Fibroblast of lung (primary cell): ENCODE measurements at places on chromosomes 11 and 22.

- H3K27me3 ChIP-seq, result no peaks in the 10 kb centered on the region
- H3K27ac ChIP-seq, result no peak overlapping the region
- peaks cover 5% of the 10 kb centered on the region for H3K36me3 ChIP-seq
- no peak for DNase-seq
These were observed 3.9 kb downstream of the CAPRIN1 start for GRCh38 chr11:34055218-34056000.

GRCh38 chr11:4093519-4094347 lies 866 bp upstream of the RRM1 start:
- DNase-seq, result no peak
- peak overlapping the region; percentile 97 for H3K27ac ChIP-seq
- no peaks in the 10 kb centered on the region for H3K27me3 ChIP-seq
- H3K4me3 ChIP-seq, result peak overlapping the region; percentile 74

DNA sequence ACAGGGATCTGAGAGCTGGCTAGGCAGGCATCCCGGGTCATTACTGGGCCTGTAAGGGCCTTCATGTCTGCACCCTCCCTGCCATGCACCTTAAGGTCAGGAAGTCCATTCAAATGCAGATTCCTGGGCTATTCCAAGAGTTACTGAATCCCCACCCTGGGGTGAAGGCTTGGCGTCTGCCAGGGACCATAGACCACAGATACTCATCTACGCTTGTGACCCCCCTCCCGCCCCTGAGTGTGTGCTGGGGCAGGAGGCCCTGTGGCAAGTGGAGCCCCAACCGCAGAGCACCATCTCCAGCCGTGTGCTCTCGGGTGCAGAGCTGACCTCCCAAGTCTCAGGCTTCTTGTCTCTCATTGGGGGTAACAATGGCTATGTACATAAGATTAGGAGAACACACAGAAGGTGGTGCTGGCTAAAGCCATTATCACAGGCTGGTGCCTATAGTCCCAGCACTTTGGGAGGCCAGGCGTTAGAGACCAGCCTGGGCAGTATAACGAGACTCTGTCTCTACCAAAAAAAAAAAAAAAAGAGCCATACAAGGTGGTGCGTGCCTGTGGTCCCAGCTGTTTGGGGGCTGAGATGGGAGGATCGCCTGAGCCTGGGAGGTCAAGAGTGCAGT lies 19.1 kb upstream of the KCNQ1OT1 start:
- H3K36me3 ChIP-seq, result no peaks in the 10 kb centered on the region
- H3K4me3 ChIP-seq, result no peak overlapping the region
- no peaks in the 10 kb centered on the region for H3K4me1 ChIP-seq
- no peak for DNase-seq

DNA sequence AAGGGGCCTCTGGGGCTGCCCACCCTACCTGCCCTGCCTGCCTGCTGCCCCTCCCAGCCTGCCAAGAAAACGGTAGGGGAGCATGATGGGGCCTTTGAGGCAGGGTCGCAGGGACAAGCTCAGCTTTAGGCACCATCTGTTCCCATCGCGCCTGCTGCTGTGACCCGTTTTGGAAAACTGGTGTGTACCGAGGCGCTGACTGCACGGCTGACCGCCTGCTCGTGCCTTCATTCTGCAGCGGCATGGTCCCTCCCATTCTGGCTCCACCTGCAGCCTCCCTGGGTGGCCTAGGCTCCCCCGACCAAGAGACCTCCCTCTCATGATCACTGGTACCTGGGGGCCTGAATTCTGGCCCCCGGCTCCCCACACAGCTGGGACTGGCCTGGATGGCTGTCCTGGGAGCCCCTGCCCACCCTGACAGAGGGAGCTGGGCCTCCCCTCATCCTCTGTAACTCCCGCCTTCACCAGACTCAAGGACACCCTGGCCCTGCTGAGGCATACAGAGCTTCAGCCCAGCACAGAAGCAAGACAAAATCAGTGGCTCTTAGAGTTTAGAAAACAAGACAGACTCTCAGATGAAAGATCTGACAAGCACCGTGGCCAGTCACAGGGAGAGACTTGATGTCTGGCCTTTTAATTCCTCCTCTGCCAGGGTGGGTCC lies 6.5 kb upstream of the MYRF start:
- no peaks in the 10 kb centered on the region for H3K36me3 ChIP-seq
- no peaks in the 10 kb centered on the region for H3K27me3 ChIP-seq
- no peak overlapping the region for H3K4me3 ChIP-seq
- no peak for DNase-seq

DNA sequence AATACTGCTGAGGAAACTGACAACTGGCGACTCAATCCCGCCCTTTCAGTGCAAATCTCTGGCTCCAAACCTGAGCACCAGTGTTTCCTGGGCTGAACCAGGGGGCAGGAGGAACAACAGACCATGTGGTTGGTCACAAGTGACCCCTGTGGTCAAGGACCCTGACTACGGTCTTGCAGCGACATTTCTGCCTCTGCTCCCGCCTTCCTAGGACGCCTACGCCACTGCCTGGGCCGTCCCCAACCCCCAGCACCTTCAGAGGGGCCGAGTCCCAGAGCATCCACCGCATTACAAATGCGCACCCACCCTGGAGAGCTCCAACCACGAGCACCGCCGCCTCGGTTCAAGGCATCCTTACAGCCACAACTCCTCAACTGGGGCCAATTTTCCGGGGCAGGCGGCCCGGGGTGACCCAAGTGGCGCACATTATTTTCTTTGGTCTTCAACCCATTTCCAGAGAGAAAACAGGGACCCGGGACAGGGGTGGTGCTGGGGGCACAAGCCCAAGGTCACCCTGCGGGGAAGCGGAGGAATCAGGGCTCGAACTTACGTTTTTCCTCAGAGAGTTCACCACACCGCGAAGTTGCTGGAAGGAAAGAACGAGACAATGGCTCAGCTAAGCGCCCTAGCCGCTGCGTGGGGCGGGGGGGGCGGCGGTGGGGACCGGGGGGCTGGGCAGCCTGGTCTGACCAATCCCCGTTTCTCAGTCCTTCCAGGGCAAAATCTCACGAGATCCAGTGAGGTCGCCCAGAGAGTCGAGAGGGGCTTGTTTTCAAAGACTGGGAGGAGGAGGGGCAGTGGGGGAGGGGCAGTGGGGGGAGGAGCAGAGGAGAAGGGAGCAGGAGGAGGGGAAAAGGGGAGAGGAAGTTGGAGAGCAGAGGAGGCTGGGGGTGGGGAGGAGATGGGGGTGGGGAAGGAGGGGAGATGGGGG lies 1.8 kb downstream of the PRAME start:
- no peak for DNase-seq
- no peaks in the 10 kb centered on the region for H3K4me1 ChIP-seq
- H3K4me3 ChIP-seq, result no peak overlapping the region
- no peak overlapping the region for H3K27ac ChIP-seq

DNA sequence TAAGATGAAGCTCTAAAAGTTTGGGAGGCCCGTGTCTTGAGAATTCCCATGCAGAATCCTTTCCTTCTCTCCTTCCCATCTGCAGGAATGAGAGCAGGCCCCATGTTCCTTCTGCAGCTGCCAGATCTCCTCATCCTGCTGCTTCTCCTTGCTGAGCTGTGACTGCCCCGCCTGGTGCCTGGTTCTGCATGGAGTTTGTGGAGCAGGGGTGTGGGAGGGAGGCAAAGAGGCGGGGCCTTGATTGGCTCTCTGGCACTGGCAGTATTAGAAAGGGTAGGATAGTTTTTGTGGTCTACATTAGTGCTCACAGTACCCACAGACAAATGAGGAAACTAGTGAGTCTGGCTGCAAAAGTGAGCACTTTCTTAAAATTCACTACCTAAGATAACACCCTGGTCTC lies 91.1 kb upstream of the CLPB start:
- H3K36me3 ChIP-seq, result no peaks in the 10 kb centered on the region
- H3K4me3 ChIP-seq, result no peak overlapping the region
- peaks cover 2% of the 10 kb centered on the region for H3K27me3 ChIP-seq
- no peaks in the 10 kb centered on the region for H3K4me1 ChIP-seq

- DNase-seq, result peak; percentile 89
- H3K27ac ChIP-seq, result peak overlapping the region; percentile 63
- no peaks in the 10 kb centered on the region for H3K4me1 ChIP-seq
- H3K27me3 ChIP-seq, result no peaks in the 10 kb centered on the region
These were observed 17.4 kb upstream of the BACE1-AS start for GRCh38 chr11:117273550-117274289.

GRCh38 chr11:10314199-10315072 lies 9.6 kb downstream of the ADM start:
- H3K27ac ChIP-seq, result no peak overlapping the region
- H3K4me1 ChIP-seq, result no peaks in the 10 kb centered on the region
- DNase-seq, result peak; percentile 70
- no peak overlapping the region for H3K4me3 ChIP-seq
- H3K36me3 ChIP-seq, result no peaks in the 10 kb centered on the region

DNA sequence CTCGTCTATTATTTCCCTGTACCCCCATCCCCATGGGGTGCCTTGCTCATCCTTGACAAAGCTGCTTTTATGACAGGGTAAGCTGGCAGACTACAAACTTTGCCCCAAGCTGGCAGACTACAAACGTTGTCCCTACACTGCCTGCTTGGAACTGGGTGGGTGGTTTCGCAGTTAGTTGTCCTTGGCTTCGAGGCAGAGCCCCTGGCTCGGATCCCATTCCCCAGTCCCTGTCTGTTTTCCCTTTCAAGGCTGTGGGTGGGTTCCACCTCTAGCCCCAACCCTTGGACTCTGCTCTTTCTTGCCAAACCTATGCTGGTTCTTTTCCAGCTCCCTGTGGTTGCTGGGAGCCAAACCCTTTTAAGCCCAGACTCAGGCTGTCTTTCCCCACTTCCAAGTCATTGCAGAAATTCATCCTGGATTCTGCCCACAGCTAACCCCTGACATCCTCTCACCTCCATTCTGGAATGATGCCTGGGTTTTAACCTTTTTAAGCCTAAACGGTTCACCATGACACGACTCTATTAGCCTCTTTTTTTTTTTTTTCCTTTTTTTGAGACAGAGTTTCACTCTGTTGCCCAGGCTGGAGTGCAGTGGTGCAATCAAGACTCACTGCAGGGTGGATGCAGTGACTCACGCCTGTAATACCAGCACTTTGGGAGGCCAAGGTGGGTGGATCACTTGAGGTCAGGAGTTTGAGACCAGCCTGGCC lies 9.2 kb upstream of the RBM14 start:
- H3K36me3 ChIP-seq, result peaks cover 2% of the 10 kb centered on the region
- peak overlapping the region; percentile 52 for H3K27ac ChIP-seq
- H3K4me3 ChIP-seq, result no peak overlapping the region
- DNase-seq, result peak; percentile 92
- H3K27me3 ChIP-seq, result no peaks in the 10 kb centered on the region
- H3K4me1 ChIP-seq, result peaks cover 7% of the 10 kb centered on the region

DNA sequence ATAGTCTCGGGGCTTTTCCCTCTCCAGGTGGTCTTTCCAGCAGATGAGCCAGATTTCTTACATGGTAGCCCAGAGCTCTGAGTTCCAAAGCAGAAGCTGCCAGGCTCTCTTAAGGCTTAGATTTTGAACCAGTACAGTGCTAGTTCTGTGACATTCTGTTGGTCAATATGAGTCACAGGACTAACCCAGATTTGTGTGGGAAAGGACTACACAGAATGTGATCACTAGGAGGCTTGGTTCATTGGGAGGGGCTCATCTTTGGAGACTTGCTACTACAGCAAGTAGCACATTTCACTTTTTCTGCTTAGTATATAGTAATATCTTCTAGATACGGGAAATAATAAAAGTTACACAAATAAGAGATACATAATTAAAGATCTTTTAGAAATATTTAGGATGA lies 24.1 kb downstream of the RNF214 start:
- H3K4me3 ChIP-seq, result no peak overlapping the region
- peak; percentile 55 for DNase-seq
- peaks cover 6% of the 10 kb centered on the region for H3K4me1 ChIP-seq
- no peak overlapping the region for H3K27ac ChIP-seq
- H3K27me3 ChIP-seq, result no peaks in the 10 kb centered on the region

DNA sequence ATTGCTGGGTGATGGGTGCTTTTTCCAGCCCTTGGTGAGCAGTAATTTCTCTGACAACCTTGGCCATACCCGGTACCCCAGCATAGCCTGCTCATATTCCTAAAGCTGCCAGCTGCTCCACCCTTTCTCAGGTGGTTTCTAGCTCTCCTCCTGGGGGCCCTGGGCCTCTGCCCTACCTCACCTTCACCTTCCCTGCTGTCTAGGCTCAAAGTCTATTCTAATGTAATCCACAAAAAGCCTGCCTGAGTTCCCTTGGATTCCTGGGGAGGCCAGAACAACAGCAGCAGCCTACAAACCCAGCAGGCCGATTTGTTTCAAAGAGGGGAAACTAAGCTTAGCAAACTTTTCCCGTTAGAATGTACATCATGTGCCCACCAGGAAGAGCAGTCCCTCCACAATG lies 117.6 kb downstream of the DSCAML1 start:
- H3K4me3 ChIP-seq, result no peak overlapping the region
- no peaks in the 10 kb centered on the region for H3K27me3 ChIP-seq

- no peak overlapping the region for H3K27ac ChIP-seq
- H3K4me1 ChIP-seq, result no peaks in the 10 kb centered on the region
- H3K36me3 ChIP-seq, result no peaks in the 10 kb centered on the region
- H3K4me3 ChIP-seq, result no peak overlapping the region
- DNase-seq, result no peak
These were observed 25.5 kb upstream of the AMPD3 start for GRCh38 chr11:10429526-10429925.

DNA sequence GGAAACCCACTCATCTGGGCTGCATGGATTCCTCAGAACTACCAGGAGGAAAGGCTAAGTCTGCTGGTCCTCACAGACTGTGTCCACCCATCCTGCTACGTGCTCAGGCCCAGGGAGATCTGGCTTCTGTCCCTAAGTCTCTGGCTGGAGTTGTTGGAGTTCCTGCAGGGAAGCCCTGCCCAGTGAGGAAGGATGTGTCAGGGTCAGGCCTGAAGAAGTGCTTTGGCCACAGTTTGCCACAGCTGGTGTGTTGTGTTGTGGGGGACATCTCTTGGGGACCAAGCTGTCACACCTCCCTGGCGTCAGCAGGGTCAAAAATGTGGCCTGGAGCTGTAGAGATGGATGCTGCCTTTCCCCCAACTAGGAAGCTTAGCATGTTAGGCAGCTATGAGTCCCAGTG lies 684.7 kb downstream of the METTL15 start:
- H3K27me3 ChIP-seq, result no peaks in the 10 kb centered on the region
- no peaks in the 10 kb centered on the region for H3K4me1 ChIP-seq
- no peak overlapping the region for H3K27ac ChIP-seq
- no peak overlapping the region for H3K4me3 ChIP-seq
- no peaks in the 10 kb centered on the region for H3K36me3 ChIP-seq

- H3K27me3 ChIP-seq, result no peaks in the 10 kb centered on the region
- H3K36me3 ChIP-seq, result no peaks in the 10 kb centered on the region
- H3K4me3 ChIP-seq, result no peak overlapping the region
- no peaks in the 10 kb centered on the region for H3K4me1 ChIP-seq
These were observed 43.2 kb upstream of the DLAT start for GRCh38 chr11:111982019-111982464.

DNA sequence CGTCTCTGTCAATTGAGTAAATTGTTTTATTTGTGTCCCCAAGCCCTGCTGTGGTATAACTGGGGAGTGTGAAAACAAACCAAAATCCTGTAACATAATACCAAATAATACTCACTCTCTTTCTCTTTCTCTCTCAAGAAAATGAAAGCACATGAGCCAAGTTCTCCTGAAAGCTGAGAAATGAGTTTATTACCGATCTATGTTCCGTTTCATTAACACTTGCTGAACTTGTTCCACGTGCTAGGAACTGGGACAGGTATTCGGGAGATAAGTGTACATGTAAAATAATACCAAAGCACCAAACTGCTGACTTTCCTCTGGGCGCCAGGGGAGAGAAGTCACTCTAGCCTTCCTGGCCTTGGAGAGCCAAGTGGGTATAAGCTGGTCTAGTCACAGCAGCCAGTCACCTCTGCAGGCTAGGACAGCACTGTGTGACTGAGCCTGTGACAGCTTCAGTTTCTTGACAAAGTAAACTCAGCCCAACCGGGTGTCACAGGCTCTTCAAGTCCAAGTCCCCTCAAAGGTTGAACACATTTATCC lies 23.1 kb downstream of the CD6 start:
- peaks cover 8% of the 10 kb centered on the region for H3K27me3 ChIP-seq
- H3K36me3 ChIP-seq, result no peaks in the 10 kb centered on the region
- no peak overlapping the region for H3K27ac ChIP-seq
- no peak overlapping the region for H3K4me3 ChIP-seq
- no peak for DNase-seq
- no peaks in the 10 kb centered on the region for H3K4me1 ChIP-seq
